ENCODE measurements at places on chromosomes 3 and 15.
A peak's percentile ranks its signal among the peaks of the same experiment; 100 is the strongest.

DNA sequence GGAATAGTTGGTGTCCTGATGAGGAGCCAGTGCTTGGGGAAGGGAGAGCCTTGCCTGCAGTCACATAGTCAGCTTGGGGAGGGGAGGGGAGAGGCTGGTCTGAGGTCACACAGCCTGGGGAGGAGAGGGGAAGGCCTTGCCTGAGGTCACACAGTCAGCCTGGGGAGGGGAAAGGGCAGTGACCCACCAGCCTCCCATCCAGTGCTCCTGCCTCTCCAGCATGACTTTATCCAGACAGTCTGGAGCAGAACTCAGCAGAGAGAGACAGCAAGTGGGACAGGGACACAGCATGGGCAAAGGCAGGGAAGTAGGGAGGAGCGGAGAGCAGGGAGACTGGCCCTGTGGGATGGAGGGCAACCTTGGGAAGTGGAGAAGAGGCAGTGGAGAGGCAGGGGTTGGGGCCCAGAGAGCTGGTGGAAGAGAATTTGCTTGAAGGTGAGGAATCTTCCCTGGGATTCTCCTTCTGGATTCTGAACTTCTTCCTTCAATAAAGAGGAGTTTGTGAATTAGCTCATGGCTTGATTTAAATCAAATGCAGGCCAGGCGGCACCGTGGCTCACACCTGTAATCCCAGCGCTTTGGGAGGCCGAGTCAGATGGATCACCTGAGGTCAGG is 64.5 kb downstream of the CORO2B start:
- DNase-seq = no peak

- no peak for DNase-seq
These were observed 142.3 kb upstream of the SOX2 start for GRCh38 chr3:181569356-181569940.

DNA sequence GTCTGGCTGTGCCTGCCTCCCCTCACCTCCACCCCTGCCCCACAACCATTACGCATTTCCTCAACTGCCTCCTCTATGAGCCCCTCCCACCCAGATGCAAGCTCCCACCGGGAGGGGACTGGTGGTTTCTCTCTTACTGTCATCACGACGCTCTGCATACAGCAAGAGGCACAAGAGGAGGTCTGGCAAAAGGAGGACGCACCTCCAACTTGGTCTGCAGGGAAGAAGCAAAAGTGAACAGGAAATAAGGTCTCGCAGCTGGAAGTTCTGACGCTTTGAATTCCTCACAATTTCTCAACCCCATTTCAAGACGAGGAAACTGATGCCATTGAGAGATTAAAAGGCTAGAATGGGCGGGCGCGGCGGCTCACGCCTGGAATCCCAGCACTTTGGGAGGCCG is 42.3 kb upstream of the MUC4 start:
- no peak for DNase-seq

GRCh38 chr3:182252802-182253201 is 540.5 kb upstream of the ATP11B start:
- no peak for DNase-seq

DNA sequence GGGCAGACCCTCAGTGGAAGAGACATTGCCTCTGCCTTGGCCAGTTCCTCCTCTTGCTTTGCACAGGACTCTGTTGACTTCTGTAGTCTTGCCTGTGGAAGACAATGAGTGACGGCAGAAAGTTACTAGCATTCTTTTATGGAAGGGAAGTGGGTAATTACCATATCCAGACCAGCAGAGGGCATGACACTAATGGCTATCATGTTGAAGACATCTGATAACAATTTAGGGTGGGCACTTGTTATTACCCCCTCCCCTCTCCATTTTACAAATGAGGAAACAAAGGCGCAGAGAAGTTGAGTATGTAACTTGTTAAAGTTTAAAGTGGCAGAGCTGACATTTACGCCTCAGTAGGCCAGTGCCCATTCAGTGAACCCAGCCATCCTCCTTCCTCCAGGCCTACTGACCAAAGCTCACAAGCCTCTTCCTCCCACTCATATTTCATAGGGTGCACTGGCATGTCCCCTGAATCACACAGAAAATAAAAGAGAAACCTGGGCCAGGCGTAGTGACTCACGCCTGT is 48.2 kb upstream of the FMN1 start:
- no peak for DNase-seq

- no peak for DNase-seq
These were observed 15.9 kb downstream of the TLNRD1 start for GRCh38 chr15:81016489-81017068.

DNA sequence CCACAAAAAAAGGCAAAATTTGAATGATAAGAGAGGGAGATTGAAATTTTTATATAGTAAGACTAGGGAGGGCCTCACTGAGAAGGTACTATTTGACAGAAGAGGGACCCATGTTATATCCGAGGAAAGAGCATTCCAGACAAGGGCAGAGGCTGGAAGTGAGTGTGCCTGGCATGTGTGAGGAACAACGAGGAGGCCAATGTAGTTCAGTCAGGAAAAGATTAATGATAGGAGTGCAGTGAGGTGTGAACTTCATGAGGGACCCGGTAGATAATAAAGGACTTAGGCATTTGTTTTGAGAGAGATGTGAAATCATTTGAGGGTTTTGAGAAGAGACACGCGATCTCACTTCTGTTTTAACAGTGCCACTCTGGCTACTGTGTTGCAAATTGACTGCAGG is 36.3 kb downstream of the ASTE1 start:
- DNase-seq = no peak

- DNase-seq = no peak
These were observed 120.9 kb upstream of the PFN2 start for GRCh38 chr3:150091626-150092025.

- no peak for DNase-seq
These were observed 16.5 kb downstream of the DUSP7 start for GRCh38 chr3:52039846-52040245.

DNA sequence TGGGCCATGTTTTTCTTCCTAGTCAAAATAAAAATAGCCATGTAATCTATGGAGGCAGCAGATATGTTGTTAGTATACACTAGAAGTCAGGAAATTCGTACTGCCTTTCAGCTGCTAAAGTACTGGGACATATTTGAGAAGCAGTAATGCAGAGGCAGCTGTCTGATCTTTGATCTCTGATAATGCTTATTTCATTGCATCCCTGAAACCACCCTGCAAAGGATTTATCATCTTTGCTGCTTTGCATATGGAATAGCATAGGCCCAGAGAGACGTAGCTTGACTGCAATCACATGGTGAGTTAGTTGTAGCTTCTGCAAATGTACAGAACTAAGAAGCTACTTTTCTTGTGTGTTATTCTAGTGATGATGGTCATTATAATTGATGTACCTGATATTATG is 52.4 kb downstream of the RBM6 start:
- no peak for DNase-seq

DNA sequence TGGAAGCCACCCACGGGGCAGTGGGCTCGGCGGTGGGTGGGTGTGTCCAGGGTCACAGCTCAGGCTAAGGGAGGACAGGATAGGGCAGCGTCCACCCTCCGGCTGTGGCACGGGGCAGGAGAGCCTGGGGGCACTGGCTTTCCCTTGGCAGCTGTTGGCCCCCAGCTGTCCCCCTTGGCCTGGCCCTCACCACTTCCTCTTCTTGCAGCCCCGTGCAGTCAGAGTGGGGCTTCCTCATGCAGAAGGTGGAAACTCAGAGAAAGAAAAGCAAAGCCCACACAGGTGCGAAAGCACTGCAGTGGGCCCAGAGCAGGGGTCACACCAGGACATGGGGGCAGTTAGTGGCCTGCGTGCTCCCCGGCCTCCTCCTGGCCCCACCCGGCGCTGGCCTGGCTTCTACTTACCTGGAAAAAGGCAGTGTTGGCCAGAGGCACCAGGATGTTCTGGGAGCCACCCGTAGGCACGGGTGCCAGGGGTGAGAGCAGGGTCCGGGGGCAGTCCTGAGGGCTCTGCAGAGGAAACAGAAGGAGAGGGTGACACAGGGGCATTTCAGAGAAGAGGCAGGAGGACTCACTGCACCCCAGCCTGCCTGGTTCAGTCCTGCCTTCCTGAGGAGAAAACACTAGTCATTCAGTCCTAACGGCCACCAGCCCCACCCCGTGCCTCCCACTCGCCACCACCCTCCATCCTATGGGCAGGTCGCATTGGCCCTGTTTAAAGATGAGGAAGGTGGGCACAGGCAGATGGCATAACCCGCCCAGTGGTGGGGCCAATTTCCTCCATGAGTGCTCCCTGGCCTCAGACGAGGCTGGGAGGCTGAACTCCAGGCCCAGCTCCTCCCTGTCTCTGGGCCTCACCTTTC is 28.3 kb downstream of the PLXND1 start:
- DNase-seq = peak; percentile 22

GRCh38 chr3:149571381-149571780 is 86.4 kb downstream of the WWTR1 start:
- no peak for DNase-seq

GRCh38 chr15:63418811-63419210 is 37.2 kb upstream of the CA12 start:
- no peak for DNase-seq

DNA sequence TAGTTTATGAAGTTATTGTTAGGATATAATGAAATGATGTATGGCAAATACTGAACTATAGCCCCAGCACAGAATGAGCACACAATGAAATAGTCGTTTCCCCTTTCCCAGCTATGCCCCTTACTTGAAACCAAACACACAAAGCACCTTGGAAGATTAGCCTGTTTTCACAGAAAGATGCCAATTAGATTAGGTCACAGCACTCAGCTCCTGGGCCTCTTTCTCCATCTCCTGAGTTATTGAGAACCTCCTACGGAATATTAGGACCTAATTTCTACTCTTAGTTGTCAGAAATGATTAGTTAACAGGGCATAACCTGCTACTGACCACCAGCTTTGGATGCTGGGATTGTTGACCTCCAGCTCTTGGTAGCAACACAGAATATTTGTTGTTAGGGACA is 269.4 kb upstream of the ROPN1 start:
- no peak for DNase-seq

DNA sequence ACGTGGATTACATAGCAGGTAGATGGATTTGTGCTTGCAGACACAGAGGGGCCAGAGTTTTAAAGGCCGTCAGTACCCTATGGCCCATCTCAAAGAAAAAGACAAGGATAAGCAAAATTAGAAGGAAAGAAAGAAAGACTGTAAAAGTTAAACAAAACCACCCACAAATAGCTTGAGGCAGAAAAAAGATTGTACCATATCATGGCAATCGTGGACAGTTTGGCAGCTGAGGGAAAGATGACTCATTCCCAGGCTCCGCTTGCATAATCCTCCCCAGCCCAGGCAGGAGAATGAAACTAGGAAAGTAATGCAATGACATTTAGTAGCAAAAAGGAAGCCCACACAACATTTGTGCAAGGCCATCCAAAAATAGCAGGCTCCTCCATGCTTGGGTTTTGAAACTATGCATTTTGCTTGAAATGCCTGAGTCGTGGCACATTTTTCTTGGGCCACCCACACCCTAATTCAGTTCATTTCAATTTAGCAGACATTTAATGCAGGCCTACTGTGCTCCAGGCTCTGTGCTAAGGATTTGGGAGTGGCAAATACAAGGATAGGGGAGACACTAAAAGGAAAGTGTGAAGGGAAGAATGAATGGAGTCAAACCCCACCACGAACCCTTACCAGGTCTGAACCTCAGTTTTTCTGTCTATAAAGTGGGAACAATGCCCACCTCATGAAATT is 40.9 kb upstream of the SMAD3 start:
- peak; percentile 17 for DNase-seq

- DNase-seq = peak; percentile 26
These were observed 178.3 kb downstream of the UACA start for GRCh38 chr15:70584838-70585706.

DNA sequence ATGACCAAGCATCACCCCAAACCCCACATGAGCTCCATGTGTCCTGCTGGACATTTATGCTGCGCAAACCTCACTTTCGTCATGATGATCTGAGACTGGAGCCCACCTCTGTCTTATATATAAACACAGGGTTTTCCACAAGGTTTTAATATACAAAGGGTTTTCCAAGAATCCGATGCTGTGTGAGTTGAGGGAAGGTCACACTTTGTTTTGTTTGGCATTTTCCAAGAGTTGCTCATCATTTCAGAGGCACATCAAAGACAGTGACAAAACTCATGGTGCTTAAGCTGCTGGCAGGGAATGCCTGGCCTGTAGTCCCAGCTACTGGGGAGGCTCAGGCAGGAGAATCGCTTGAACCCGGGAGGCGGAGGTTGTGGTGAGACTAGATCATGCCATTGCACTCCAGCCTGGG is 20.0 kb downstream of the EFCC1 start:
- DNase-seq = no peak

DNA sequence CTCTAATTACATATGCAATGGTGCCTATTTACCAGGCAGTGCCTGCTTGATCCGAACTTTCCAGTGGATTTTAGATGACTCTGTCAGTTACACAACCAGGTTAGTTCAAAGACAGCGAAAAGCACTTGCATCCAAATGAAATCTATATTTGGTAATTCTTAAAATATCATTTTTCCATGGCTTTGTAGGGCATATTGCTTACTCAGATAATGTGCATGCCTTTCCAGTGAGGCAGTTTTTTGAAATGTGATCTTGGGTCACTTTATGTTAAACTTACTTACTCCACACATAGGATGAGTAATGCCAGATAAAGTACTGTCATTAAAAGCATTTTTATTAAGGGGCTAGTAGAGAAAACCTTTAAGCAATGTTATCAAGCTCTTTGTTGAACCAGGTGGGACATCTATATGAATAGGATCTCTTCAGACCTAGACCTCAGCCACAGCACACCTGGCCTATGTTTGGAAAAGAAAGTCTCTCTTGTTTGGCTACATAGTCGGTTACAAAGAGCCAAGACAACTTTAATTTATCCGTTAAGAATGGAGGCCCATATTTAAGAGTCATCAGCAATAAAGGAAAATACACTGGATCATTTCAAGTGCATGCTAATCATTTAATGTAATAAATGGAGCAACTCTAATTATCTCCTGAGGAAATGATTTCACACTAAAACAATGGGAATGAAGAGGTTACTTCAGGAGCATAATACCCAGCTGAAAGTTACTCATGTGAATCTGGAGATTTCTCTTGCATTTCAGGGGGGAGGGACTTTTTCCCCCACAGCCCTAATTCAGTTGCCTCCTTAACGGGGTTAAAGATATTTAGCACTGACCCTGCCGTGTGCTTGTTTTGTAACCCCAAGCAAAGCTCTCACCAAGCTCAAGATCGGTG is 56.3 kb upstream of the TMCO5A start:
- DNase-seq = no peak

DNA sequence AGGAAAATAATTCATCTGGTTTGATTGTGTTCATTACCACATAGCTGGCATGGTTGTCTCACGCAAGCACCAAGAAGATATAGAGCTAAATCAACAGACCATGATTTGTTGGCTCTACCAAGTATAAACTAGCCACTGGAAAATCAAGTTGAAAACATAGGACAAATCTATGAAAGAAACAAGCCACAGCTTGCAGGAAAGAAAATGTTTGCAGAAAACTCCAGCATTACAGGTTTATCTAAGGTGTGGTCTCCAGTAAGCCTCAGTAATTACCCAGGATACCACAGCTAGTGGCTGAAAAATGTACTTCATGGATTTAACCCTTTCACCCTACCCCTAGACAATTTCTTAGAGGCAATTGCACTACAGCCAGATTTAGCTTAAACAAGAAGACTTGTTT is 340.6 kb downstream of the SOX2 start:
- no peak for DNase-seq

Measured in CD4-positive, alpha-beta T cell treated with Interleukin-17A for 1 hour (primary cell).